ENCODE measurements at places on chromosomes 5 and 9.

DNA sequence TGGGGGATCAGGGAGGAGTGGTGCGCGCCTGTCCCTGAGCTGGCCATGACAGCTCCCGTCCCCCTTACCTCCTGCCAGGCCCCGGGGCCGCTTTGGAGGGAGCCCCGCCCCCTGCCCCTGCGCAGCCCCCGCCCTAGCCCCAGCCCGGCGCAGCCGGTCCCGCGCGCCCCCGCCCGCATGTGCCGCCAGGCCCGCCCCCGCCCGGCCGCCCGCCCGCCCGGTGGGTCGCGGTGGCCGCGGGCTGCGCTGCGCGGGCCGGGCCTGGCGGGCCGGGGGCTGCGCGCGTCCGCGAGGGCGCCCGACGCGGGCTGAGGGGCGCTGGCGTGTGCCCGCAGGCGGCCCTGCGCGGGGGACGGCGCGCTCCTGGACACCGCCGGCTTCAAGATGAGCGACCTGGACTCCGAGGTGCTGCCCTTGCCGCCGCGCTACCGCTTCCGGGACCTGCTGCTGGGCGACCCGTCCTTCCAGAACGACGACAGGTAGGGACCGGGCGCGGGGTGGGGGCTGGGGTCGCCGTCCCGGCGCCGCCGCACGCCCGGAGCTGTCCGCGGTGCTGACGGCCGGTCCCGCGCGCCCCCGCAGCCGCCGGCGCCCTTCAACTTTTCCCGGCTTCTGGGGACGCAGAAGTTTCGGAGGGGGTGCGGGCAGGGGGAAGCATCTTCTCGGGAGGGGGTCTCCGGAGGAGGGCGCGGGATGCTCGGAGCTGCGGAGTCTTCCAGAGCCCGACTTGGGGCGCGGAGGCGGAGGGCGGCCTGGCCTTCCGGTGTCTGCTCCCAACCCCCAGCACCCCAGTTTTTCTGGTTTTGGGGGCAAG is 12.5 kb downstream of the KCNT1 start:
- DNase-seq: no peak

DNA sequence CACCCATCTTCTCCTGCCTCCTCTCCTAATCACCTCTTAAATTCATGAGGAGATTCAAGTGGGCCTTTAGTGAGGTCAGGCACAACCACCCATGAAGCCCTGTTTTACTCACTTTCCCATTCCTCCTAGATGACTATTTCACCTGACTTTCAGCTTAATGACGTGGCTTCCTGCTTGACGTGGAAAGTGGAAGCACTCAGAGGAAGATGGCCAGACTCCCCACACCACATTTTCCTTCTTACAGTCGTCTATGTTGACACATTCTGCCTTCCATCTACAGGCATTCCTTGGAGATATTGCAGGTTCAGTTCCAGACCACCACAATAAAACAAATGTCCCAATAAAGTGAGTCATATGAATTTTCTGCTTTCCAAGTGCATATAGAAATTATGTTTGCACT is 146.4 kb upstream of the TAS2R1 start:
- DNase-seq: no peak

- no peak for DNase-seq
These were observed 205.3 kb upstream of the WWC1 start for GRCh38 chr5:168086104-168086610.

DNA sequence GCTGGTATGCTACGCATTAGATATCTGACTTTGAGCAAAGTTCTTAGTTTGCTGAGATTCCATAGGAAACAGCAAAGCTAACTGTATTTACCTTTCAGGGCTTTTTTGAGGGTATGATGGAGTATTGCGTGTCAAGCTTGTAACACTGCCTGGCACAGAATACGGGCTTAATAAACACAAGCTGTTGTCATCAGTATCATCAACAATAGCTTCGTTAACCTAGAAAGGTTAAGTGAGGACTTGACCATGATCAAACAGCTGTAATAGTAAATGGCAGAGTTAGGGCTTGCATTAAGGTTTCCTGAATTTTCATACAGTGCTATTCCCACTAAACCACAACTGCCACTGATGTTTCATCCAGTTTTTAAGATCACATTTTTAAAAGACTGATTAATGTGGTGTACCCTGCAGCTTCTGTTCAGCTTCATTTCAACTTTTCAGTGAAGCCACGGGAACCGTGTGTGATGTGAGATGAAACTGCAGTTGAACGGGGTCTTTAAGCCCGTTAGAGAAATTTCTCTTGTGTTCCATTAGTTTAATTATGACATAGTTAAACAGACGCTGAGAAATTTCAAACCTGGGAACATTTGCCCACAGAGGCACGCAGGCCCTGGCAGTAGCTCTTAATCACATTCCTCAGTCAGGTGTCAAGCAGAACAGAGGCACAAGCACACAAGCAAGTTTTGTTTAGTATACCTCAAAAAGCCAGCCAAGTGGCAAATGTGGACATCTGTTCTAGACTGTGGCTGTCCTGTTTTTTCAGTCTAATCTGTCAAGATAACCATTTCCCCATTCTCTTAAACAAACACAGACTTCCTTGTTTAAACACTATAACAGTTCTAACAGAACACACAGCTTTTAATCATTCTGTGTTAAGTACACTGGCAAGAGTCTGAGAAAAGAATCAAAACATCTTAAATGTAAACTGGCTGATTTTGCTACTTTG is 147.1 kb downstream of the ZNF608 start:
- no peak for DNase-seq

GRCh38 chr9:124187311-124187710 is 70.4 kb upstream of the NEK6 start:
- no peak for DNase-seq
